ENCODE measurements at places on chromosomes 5 and 9. TPM values are rescaled to one million over a fixed set of nuclear protein-coding genes. Genes with fewer than 3 reads are reported as not detected.

SLC45A2 gene
- polyA plus RNA-seq = not detected

UBAC1 gene
- 24.8 TPM for polyA plus RNA-seq

FGD3 gene
- 114 TPM for polyA plus RNA-seq

GLDC gene
- not detected for polyA plus RNA-seq

OSMR gene
- 0.37 TPM for polyA plus RNA-seq

TEX48 gene
- polyA plus RNA-seq = not detected

IRX1 gene
- polyA plus RNA-seq = not detected

SLC1A3 gene
- not detected for polyA plus RNA-seq

LCN15 gene
- polyA plus RNA-seq = not detected

DDX4 gene
- polyA plus RNA-seq = not detected

RNF183 gene
- not detected for polyA plus RNA-seq

CBY3 gene
- not detected for polyA plus RNA-seq

ORM2 gene
- polyA plus RNA-seq = not detected

RARS1 gene
- polyA plus RNA-seq = 21.3 TPM

SRD5A1 gene
- 2.9 TPM for polyA plus RNA-seq

PCDH12 gene
- 0.29 TPM for polyA plus RNA-seq

C9orf153 gene
- not detected for polyA plus RNA-seq

All from naive thymus-derived CD4-positive, alpha-beta T cell (primary cell).